ENCODE measurements at places on chromosomes 7 and 10.

GRCh38 chr7:157514306-157514705 lies 177.5 kb downstream of the DNAJB6 start:
- no peak for DNase-seq

- DNase-seq, result peak; percentile 59
Measured at GRCh38 chr7:102991077-102991539, 78.3 kb downstream of the LRRC17 start.

DNA sequence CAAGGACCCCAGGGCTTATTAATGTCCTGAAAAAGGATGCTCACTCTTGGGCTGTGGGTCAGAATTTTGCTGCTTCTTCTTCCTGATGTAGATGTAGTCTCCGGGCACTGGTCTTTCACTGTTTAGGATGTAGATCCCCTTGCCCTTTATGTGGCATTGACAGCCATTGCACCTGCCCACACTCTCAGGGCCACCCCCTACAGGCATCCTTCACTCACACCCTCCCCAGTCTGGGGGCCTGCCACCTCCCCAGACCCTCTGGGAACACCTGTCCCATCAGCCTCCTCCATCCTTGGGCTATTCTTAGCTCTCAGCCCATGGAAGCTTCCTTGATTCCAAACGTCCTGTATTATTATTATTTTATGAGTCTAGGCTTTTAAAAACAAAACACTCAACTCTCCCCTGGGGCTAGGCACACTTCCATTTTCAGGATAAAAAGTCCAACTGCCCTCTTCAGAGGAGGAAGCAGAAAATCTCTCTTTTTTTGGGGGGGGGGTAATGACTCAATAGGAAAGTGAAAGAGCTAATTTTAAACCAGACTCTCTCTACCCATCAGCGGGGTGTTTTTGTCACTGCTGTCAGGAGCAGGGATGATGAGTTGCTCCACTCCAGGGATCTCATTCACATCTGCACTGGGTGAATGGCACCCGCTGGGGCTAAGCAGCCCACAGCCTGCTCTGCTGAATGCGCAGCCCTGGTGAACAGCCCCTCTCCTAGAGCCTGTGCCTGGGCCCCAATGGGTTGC lies 11.5 kb upstream of the KLRG2 start:
- no peak for DNase-seq

GRCh38 chr7:23373151-23374004 lies 74.2 kb downstream of the MALSU1 start:
- DNase-seq, result no peak
